Neural crest cell (in vitro differentiated cells): ENCODE measurements at places on chromosomes 16 and 17. TPM values are rescaled to one million over a fixed set of nuclear protein-coding genes. Genes with fewer than 3 reads are reported as not detected.

The ZSCAN10 gene
- total RNA-seq: not detected in 2 replicates

DNA sequence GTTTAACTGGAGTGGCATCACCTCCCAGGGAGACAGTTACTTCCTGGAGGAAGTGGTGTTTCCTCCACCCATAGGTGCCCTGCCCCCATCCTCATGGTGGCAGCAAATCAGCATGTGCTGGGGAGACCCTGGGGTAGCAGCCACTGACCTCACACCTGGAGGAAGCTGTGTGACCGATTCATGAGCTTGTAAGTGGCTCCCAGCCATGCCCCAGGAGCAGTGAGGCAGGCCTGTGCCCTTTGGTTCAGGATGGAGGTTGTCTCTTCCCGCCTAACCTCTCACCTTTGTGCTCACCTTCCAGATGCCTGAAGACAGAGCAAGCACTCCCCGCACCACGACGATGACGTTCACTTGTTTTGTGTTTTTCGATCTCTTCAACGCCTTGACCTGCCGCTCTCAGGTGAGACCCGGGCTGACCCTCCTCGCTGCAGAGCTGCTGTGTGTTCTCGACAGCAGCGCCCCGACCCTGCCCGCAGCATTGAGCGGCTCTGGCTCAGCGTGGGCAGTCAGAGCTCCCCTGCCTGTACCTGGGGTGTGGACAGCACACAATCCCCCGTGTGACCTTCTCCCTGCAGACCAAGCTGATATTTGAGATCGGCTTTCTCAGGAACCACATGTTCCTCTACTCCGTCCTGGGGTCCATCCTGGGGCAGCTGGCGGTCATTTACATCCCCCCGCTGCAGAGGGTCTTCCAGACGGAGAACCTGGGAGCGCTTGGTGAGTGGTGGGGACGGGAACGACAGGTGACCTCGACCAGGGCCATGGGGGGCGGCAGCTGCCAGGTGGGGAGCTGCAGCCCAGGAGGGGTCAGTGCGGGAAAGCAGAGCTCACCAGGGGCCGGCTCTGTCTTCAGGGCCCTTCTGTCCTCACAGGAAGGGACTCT is 42.8 kb downstream of the MEAK7 start:
- DNase-seq: no peak

DNA sequence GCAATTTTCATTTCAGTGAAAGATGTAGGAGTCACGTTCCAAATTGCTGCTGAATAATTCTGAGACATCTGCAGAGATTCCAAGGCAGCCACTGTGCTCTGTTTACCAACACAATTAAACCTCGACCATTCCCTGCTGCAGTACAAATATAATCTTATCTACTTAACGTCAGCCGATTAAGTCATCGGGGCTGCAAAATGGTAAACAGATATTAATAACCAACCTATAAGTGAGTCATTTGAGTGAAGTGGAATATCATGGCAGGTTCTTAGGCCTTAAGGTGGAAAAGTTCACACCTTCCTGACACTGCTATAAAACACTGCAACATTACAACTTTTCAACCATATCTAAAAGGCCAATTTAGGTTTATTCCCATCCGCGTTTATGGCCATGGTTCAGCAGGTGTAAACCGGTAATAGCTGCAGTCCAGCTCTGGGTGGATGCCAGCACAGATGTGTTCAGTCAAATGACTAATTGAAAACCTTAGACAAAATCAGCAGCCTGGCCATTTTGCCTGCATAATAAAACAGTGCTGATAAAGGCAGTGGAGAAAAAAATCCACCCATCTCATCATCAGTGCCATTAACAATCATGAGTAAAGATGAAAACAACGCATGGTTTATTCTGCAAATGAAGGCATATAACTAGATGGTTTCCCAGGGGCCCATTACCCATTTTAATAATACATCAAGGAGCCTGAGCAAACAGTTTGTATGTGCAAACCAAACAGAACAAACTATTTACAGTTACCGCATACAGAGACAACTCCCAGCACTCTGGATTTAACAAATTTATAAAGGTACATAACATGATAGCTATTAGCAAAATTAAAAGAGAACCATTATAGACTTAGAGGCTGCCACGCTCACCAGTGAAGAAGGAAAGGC is 202.9 kb upstream of the IRX3 start:
- no peak for DNase-seq

GRCh38 chr17:2459917-2460271 is 51.8 kb downstream of the METTL16 start:
- no peak for DNase-seq

The MARVELD3 gene
- not detected in 2 replicates for total RNA-seq

The GPRC5B gene
- 58.5 and 59.3 TPM in 2 replicates for total RNA-seq
